ENCODE measurements at places on chromosomes 2 and 18.

- no peak for DNase-seq
Observed at GRCh38 chr2:238601433-238602222, 174.9 kb downstream of the ASB1 start.

DNA sequence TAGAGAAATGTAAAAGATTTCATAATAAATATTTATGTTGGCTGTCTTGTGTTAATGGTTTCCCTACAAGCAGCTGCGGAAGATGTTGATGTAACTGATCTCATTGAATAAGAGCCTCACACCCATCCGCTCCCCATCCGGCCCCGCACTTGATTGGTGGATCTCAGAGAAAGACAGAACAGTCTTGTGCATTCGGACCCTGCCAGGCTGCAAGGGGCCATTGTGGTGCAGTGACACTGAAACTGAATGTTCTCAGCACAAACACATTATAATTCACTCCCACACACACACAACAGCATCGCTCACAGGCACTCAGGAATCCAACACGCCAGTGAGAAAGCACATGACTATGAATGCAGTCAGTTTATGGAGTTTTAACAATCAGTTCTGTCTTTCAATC is 47.8 kb downstream of the PRELID3A start:
- no peak for DNase-seq

GRCh38 chr2:209472112-209472832 is 48.4 kb downstream of the MAP2 start:
- peak; percentile 82 for DNase-seq

DNA sequence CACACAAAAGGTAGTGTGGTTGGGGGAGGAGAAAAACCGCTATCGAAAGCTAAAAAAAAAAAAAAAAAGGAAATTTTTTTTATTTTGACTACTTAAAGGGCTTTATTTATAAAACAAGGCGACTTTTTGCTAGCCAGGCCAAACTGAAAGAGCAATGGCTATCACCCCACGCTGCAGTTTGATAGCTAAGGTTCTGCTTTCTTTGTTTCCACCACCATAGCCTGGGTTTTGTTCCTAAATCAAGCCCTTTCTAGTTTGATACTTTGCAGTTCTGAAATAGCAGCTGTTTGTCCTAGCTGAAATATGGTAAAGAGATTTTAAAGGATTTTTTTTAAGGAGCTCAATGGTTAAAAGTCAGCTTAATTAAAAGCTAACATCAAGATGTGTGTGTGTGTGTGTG is 67.4 kb upstream of the ABCA12 start:
- DNase-seq, result no peak

GRCh38 chr2:241312082-241312481 is 3.4 kb downstream of the HDLBP start:
- no peak for DNase-seq

- DNase-seq, result no peak
Observed at GRCh38 chr2:238600506-238601432, 174.0 kb downstream of the ASB1 start.

- DNase-seq, result no peak
Observed at GRCh38 chr2:209609531-209609930, 162.1 kb upstream of the UNC80 start.

DNA sequence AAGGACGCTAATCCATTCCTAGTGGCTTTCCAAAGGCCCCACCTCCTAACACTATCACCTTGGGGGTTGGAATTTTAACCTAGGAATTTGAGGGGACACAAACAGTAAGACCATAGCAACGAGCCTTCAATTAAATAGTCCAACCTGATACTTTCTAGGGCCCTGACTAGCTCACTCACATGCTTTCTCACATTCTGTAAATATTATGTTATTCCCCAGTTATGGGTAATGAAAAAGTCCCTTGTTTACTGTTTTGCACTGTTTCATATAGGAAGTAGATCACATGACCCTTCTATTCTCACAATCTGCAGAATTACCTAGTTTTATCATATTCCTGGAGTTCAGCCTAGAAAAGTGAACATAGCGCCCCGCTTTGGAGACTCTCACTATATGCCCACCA is 1212.1 kb upstream of the ACVR2A start:
- DNase-seq, result no peak

DNA sequence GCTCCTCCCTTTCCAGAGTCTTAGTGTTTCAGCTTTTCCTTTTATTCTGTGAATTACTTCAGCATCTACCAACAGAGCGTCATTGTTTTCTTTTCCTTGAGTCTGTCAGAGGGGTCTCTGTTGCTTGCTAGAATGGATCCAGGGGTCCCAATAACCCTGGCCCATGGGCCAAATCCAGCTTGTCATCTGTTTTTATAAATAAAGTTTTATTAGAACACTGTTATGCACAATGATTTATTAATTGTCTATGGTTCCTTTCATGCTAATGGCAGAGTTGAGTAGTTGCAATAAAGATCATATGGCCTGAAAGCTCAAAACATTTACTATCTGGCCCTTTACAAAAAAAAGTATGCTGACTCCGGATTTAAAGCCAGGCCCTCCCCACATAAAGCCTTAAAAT is 58.8 kb downstream of the MRPL35 start:
- no peak for DNase-seq

GRCh38 chr2:66772618-66773017 is 337.7 kb downstream of the MEIS1 start:
- DNase-seq, result no peak

- no peak for DNase-seq
Observed at GRCh38 chr18:59555995-59556659, 141.1 kb downstream of the CCBE1 start.

- DNase-seq, result no peak
Observed at GRCh38 chr18:45330170-45330594, 285.1 kb upstream of the SLC14A2 start.

DNA sequence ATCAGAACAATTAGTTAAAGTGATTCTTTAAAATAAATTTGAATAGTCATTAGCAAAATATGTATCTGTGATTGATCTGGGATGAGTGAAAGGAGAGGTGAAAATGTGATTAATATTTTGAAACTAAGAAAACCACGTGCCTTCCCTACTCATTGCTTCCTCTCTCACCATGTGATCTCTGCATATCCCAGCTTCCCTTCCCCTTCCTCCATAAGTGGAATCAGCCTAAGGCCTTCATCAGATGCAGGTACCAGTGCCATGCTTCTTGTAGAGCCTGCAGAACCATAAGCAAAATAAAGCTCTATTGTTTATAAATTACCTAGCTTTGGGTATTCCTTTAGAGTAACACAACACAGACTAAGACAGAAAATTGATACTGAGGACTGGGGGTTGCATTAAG is 11.2 kb upstream of the STAT1 start:
- DNase-seq, result no peak

- DNase-seq, result no peak
Observed at GRCh38 chr2:8617590-8617989, 64.3 kb upstream of the ID2 start.

GRCh38 chr2:23137166-23137565 is 247.8 kb upstream of the KLHL29 start:
- no peak for DNase-seq

- peak; percentile 8 for DNase-seq
Observed at GRCh38 chr2:5692561-5693286, 540 bp downstream of the SOX11 start.

DNA sequence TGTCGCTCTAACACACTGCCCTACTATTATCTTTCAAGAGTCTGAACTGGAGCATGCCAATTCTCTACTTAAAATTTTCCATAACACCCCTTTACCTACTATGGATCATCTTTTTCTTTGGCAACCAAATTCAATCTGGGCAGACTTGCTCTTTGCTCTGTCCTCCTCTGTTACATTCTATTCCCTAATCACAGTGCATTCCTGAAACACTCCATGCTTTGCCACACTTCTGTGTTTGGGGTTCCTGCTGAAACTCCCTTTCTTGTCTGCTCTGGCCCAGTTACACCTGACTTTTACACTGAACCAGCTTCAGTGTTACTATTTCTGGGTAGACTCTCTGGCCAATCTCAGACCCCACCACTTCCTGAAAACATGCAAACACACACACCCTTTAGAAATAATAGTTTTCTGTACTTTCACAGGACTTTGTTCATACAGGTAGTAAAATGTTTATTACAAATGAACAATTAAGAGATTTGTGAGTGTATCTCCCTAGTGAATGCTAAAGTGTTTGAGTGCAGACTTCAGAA is 119.9 kb upstream of the DCC start:
- no peak for DNase-seq

GRCh38 chr2:10087360-10087759 is 7.1 kb upstream of the CYS1 start:
- no peak for DNase-seq

DNA sequence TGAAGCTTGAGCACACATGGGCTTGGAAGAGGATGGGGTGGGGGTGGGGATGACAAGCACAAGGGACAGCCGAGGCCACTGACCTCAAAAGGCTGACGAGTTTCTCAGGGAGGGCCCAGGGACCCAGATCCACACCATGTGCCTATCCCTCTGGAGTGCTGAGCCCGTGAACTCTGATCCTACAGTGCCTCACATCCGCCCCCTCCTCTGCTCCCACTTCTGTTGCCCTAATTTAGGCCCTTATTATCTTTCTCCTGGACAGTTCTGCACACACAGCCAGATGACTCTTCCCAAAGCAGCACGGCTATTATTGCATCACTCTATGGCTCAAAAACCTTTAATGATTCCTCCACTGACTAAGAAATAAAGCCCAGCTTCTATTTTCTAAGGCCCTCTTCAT is 24.8 kb downstream of the CYRIA start:
- DNase-seq, result no peak

DNA sequence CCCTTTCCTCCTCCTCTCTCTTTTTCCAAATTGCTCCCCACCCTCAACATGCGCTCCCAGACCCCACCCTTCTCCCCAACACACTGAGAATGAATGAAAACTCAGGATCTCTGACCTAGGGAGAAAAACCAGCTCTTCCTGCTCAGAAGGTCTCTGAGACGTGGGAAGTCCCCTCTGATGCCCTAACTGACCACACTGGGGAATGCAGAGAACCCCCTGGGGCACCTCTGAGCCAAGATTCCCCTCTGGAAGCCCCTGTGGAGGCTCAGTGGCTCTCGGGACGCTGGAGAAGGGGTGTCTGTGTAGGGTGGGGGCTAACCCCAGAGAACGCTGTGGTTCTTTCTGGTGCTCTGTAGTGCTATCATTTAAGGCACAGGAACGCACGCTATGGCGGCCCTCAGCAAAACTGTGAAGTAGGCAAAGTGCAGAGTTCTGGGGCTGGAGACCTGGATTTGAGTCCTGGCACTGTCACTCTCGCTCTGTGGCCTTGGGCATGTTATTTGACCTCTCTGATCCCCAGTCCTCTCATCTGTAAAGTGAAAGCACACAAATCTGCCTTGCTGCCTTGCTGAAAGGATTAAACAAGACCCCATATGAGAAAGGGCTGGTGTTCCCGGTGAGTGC is 17.1 kb downstream of the ATOH8 start:
- no peak for DNase-seq

- DNase-seq, result no peak
Observed at GRCh38 chr2:95760806-95761525, 169.2 kb downstream of the TRIM43 start.

DNA sequence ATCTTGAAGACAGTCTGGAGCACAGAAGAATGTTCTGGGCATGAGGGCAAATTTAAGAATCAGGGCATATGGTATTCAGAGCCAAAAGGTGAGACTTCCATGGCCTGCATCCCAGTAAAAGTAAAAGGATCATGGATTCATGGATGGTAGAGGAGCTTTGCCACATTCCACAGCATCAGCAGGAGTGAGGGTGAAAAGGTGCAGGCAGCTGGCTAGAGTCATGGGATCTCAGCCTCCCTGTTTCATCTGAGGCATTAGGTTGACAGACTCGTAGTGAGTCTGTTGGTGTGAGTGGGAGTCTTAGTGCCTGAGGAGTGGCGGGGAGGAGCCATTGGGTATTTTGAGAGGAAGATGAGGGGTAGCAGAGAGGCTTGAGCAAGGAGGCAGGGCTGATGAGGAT is 301.6 kb downstream of the CYP26B1 start:
- no peak for DNase-seq

- DNase-seq, result no peak
Observed at GRCh38 chr18:72091369-72091768, 452.8 kb downstream of the CBLN2 start.

- no peak for DNase-seq
Observed at GRCh38 chr2:1641523-1641922, 102.8 kb downstream of the PXDN start.

DNA sequence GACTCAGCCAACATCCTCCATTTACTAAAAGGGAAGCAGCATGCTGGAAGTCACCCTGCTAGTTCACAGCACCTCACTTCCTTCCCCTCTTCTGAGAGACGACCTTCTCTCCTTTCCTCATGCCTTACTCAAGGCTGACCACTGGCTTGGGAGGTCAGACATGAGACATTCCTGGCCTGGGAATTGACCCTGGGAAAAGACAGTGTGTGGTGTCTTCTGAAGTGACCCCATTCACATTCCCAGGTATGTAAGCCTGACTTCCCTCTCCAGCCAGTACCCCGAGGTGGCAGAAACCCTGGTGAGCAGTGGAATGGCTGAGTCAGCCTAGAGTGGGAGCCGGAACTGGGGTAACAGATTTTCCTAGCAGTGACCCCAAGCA is 92.4 kb downstream of the PLB1 start:
- DNase-seq, result no peak

- no peak for DNase-seq
Observed at GRCh38 chr2:68345129-68345875, 19.8 kb upstream of the PLEK start.

DNA sequence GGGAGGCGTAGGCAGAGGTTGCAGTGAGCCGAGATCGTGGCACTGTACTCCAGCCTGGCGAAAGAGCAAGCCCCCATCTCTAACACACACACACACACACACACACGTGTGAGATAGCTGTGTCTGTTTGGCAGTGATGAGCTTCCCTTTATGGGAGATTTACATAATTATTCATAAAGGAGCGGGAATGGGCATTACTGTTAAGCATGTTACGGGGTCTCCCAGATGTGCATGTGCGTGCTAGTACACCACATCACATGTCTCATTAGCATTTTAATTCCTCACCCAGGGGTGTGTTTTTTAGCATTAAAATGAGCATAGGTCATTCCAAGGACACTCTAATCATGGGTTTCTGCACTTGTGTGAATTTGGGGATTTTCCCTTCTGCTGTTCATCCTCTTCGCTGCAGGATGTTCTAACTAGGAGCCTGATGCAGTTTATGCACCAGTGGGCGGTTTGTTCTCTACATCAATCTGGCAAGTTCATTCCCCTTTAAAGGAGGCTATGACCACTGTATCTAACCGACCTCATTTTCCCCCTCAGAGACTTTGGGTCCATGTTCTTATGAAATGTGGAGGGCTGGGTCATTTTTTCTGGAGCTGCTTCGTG is 1.0 kb upstream of the FAM178B start:
- DNase-seq, result no peak

GRCh38 chr2:174013315-174013751 is 48.2 kb upstream of the SP3 start:
- DNase-seq, result no peak

GRCh38 chr2:2464643-2465042 is 133.6 kb upstream of the MYT1L start:
- DNase-seq, result no peak

GRCh38 chr2:28782423-28782822 is 28.2 kb upstream of the SPDYA start:
- DNase-seq, result no peak

Data from hematopoietic multipotent progenitor cell treated with erythropoietin and hydrocortisone succinate and interleukin-3 and kit ligand, for 4 days (in vitro differentiated cells).